Ovary (tissue), 10 donors: ENCODE measurements at places on chromosomes 5 and 9. TPM values are rescaled to one million over a fixed set of nuclear protein-coding genes. Genes with fewer than 3 reads are reported as not detected.

DNA sequence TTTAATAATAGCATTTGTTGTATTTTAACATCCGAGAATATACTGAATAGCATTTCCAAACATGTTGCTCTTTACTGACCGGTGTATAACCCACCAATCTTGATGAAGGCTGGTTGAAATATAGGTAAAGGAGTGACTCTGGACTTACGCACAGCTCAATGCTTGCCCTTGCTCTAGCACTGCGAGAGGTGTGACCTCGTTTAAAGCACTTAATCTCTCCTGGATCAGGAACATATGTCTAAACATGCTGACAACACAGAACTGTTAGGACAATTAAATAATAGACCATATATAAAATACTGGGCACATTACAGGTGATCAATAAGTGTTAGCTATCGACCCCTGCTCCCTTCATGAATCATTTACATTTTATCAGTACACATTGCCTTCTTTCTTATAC lies 28.3 kb downstream of the TLR4 start:
- DNase-seq: no peak

DNA sequence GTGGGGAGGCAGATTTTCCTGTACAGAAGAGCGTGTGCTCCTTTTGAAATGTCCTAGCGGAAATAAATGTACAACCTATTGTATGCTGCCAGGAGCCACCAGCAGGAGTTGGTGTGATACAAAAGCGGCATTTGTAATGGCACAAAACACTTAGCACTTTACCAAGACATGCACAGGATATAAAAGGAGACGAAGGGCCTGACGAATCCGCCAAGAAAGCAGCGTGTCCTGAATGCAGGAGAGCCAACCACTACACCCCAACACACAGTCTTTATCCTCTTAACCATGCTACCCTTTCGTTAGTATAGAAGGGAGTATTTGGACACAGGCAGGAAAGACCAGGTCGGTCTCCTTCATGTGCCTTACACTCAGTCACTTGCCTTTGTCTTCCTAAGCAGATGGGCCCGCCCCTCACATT lies 218.1 kb downstream of the TRIM32 start:
- no peak for DNase-seq

DNA sequence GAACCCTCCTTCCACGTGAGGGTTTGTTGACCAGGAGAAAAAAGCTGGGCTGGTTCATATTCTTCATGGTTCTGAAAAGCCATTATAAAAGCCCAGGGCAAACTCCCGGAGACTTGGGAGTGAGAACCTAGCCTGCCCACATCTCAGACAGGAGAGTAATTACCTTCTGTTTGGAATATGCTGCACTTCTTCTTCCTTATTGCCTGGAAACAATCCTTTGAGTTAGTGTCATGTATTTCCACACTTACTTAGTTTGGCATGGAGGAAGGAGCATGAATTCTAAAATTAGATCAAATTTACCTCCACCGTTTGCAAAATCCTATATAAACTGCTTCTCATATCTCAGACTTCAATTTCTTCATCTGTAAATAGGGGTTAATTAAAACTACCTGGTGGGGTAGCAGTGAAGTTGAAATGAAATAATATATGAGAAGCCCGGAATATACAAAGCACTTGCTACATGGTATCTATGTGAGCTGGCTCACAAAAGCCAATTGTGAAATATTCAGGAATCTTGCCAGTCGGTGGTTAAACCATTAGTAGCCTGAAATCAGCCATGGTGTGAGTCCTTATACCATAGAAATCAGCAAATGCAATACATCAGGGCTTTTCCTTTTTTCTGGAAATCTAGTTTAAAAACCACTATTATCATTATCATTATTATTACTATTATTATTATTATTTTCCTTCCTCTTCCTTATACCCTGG lies 140.0 kb upstream of the RAD23B start:
- DNase-seq: no peak

GRCh38 chr5:83931969-83932368 lies 211.3 kb upstream of the HAPLN1 start:
- no peak for DNase-seq

DNA sequence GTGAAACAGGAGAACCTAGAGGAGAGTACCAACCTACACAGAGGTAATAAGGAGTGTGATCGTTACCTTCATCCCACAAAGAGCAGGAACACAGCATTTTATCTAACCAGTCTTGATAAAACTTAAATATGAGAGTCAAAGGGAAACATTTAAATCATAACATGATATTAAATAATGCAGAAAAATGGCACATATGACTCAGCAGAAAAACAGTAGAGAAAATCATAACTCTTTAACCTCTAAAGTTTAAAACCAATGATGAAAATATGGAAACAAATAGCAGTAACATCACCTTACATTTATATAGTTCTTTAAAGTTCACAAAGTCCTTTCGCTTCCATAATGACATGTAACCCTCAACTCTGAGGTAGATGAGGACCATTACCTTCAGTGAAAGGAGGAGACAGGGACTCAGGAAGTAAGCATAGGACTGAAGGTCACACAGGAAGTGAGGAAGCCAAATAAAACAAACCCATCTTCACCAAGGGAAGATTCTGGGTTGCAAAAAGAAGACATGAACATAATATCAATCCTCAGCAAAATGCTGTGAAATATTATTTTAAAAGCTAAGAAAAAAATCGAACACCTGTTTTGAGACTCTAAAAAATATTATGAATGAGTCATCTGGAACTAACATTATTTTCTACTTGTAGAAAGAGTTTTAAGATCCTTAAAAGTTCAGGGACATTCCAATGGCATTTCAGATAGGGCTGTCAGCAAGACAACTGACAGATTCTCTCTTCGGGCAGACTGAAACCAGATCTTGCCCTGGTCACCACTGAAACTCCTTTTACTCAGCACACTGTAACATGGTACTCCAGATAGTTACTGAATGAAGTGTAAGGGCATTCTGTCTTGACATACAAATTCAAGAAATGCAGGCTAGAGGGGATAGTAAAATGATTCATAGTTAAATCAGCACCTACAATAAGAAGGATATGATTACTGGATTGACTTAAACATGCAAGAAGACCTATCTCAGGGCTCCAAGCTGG lies 148.5 kb downstream of the EPB41L4A start:
- no peak for DNase-seq

Gene BARX1
- total RNA-seq: not detected

- peak; percentile 5 for DNase-seq
Measured at GRCh38 chr9:93613174-93613573, 36.8 kb downstream of the PHF2 start.

Gene SPINK7
- not detected for total RNA-seq

- DNase-seq: no peak
Measured at GRCh38 chr9:77763566-77763965, 115.4 kb upstream of the GNA14 start.

GRCh38 chr5:140734354-140734753 lies 34.1 kb downstream of the ZMAT2 start:
- DNase-seq: no peak

- no peak for DNase-seq
Measured at GRCh38 chr5:109743041-109743531, 53.4 kb downstream of the MAN2A1 start.

GRCh38 chr9:121640076-121640475 lies 11.4 kb upstream of the DAB2IP start:
- peak; percentile 75 for DNase-seq

Gene MYOZ3
- 2.6 TPM for total RNA-seq

Gene SLC34A1
- not detected for total RNA-seq

Gene UNC5A
- 0.23 TPM for total RNA-seq

Gene SLC27A6
- 9.7 TPM for total RNA-seq

Gene NFIB
- 83.9 TPM for total RNA-seq

Gene GRK6
- total RNA-seq: 24.8 TPM

DNA sequence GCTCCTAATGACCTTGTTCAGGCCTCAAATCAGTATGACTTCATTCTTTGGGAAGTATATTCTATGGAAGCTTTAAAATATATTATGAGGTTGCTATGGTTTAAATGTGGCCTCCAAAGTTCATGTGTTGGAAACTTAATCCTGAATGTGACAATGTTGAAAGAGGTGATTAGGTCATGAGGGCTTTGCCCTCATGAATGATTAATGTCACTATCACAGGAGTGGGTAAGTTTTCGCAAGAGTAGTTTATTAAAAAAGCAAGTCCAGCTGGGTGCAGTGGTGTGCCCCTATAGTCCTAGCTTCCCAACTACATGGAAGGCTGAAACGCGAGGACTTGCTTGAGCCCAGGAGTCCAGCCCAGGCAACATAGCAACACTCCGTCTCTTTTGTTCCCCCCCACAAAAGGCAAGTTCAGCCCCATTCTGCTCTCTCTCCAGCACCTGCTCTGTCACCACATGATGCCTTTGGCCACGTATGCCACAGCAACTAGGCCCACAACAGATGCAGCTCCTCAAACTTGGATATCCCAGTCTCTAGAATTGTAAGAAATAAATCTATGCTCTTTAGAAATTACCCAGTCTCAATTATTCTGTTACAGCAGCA lies 105.3 kb downstream of the SIL1 start:
- DNase-seq: no peak

Gene STRBP
- total RNA-seq: 18.8 TPM

DNA sequence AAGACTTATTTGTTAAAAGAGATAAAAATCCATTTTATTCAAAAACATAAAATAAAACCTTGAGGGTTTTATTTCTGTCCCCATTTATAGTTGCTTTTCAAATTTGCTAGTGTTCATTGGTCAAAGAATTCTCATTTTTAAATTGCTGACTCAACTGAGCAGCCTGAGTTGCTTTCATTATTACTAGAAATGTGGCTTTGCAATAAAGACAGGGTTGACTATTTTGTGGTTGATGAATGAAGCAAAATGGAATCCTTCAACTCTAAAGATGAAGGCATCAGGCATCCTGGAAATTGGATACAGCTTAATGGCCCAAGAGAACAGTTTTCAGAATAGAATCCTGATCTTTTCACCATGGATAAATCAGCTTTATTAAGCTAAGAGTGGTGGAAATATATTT lies 23.9 kb upstream of the PPP3R2 start:
- no peak for DNase-seq

Gene SOX30
- not detected for total RNA-seq

GRCh38 chr9:75531588-75531987 lies 358.9 kb upstream of the PCSK5 start:
- DNase-seq: no peak

DNA sequence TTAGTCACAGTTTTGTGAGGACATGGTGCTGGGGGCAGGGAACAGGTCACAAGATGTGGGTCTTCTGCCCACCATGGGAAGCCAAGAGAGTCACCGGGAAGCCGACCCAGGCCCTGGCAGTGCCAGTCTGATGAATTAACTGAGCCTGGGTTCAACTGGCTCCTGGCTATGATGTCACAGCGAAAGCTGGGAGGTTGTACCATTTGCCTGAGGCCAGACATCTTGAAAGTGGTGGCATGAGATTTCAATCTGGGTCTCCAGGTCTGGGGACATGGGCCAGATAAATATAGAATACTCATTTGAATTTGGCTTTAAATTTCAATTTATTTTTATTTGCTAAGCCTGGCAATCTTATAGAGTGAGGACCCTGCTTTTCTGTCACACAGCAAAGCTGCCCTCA lies 280.9 kb downstream of the NSG2 start:
- DNase-seq: no peak
